D721Med (cell line): ENCODE measurements at places on chromosomes 4 and X.

DNA sequence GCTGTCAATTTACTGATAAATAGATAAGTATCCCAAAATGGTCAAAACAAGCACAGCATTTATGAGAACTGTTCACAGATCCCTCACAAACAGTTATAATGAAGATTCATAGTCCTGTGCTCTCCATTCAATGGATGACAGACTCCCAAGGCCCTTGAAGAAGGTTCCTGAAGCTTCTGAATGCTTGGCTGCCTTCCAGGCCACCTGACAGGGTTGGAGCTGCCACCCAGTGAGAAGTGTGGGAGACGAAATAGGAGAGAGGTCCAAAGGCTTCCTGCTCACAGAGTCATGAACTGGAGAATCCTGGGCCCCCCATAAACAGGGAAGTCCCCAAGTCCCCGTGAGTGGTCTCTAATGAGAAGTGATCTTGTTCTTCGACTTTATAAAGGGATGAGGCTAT is 26.0 kb upstream of the ANXA3 start:
- DNase-seq = no peak

GRCh38 chrX:16797358-16797757 is 11.1 kb downstream of the TXLNG start:
- DNase-seq = no peak

- no peak for DNase-seq
These were observed 47.9 kb upstream of the PACRGL start for GRCh38 chr4:20652226-20652885.

DNA sequence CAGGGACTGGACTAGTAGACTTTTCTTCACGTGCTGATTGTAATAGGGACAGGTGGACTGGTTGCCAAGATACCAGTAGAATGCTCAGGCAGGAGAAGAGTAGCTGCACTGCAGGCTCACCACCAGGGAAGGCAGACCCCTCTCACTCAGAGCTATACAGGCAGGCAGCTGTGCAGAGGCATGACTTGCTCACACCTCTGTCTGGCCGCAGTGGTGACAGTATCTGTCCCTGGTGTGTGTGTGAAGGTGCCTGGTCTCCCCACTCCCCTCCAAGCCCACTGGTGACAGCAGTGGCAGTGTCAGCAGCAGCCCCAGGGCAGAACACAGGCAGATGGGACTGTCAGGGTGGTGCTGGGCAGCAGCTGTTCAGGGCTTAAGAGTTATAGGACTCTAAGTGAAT is 140.7 kb downstream of the RPS6KA6 start:
- DNase-seq = no peak

- no peak for DNase-seq
These were observed 34.0 kb downstream of the ETDB start for GRCh38 chrX:135086197-135086854.

- peak; percentile 28 for DNase-seq
These were observed 3.5 kb downstream of the AP1AR start for GRCh38 chr4:112234952-112235609.
